IMR-90 (cell line): ENCODE measurements at places on chromosomes 16 and 17.

DNA sequence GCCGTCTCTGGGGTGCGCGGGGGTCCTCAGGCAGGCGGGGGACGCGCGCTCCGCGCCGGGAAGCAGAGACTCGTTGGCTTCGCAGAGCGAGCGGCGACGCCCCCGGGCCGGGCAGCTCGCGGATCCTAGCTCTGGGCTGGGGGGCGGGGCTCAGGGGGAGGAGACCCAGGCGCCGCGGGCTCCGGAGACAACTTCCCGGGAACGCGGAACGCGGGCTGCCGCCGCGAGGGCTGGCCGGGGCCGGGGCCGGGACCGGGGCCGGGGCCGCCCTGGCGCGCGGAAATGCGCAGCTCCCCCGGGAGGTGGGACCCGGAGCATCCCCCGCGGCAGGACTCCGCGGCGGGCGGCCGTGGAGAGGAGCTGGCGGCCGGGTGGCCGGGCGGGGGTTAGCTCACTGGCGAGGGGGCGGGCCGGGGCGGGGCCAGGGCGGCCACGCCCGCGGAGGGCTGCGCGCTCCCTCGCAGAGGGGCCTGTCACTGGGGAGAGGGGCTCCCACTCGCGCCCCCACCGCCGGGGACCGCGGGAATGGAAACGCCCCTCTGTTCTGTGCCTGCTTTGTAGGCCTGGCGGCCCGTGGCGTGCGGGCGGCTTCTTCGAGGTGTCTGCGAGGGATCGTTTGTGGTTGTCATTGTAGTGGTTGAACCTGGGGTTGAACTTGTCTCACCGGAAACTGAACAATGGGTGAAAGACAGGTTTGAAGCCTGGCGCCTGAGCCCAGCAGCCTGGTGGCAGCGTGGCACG lies at the start of gene GAS7:
TSS of gene GAS7 (minus strand) at position 98 of the 741 bp plus-strand sequence.
- peak; percentile 26 for DNase-seq

DNA sequence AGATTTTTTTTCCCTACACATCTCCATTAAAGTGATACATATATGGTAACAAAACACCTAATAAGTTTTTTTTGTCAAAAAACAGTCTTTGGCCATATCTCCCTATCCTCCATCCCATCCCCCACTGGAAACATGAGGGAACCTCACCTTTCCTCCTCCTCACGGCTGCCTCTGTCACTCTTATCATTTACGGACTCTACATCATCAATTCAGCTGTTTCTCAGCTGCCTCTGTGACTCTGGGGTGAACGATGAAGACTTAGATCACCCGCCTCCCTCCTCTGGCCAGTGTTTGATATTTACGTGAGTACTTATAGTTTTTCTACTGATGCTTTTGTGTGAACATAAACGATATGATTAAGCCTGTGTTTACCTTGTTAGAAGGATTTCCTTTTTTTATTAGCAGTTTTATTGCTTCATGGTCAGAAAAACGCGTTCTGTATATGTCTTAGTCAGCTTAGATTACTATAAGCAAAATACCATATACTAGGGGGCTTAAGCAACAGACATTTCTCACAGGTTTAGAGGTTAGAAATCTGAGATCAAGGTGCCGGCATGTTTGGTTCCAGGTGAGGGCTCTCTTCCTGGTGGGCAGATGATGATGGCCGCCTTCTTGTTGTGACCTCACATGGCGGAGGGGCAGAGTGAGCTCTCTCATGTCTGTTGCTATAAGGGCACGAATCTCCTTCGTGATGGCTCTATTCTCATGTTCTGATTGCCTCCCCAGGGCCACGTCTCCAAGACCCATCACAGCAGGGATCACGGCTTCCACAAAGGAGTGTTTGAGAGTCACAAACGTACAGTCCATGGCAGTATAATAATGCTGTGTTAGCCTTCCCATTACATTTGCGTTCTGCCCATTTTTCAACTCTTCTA lies 32.1 kb downstream of the DNAH17 start:
- no peak for DNase-seq

DNA sequence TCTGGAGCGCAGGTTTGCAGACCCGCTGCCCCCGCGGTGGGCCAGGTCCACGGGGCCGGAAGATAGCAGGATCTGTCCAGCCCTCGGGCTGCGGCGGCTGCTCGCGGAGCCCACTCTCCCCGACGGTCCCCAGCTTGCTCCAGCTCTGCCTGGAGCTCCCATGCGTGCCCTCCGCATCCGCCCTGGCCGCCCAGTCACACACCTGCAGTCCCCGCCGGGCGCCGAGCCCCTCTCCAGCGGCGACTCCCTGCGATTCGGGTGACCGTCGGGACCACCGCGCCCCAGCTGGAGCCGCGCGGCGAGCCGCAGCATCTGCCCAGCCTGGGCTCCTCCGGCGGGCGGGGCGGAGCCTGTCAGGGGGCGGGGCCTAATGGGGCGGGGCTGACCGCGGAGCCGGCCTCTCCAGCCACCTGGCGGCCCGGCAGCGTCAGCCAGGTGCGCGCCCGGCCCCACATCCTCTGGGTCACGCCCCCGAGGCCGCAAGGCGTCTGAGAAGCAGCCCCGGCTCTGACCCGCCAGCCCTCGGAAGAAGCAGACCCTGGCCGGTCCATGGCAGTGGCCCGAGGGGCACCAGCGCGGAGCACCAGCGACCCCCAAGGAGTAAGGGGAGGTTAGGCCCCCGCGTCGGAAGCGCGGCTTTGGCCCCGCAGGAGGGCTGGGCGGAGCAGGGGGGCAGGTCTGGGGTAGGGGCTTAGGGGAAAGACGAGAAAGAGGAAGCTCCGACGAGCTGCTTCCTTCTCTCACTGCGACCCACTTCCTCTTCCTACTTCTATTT lies at the start of gene PIK3R5:
TSS of gene PIK3R5 (minus strand) at position 314 of the 775 bp plus-strand sequence. CDS start 54,213 bp downstream, outside the sequence.
- no peak for DNase-seq

GRCh38 chr16:35364263-35364662 lies 1904.9 kb downstream of the TP53TG3F start:
- no peak for DNase-seq

DNA sequence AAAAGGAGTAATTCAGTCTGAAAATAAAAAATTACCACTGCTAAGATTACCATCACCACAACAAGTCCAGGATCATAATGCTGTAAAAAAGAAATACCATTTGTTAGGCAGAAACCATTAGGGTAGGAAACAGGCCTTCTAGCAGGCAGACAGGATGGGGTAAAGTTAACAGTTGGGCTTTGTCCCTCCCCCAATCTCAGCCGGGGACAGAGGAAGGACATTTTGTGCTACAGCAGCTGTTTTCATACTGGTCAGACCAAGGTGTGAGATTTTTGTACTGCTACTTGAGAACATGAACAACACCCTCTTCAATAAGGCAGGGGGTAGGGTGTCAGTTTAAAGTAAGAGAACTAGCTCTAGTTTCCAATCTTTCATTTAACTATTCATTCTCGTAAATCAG lies 49.2 kb upstream of the ITGA2B start:
- DNase-seq, result no peak

DNA sequence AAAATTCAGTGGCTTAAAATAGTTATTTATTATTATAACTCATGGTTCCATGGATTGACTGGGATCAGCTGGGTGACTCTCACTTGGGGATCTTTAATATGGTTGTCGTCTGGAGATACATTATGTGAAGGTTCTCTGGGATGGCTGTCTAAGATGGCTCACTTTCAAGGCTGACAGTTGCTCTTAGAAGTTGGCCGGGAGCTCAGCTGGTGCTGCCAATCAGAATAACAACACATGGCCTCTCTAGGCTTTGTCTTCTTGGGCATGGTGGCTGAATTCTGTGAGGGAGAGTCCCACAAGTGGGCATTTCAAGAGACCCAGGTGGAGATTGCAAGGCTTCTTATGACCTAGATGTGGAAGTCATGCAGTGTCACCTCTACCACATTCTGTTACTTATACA lies 269.7 kb downstream of the CA10 start:
- DNase-seq, result no peak

DNA sequence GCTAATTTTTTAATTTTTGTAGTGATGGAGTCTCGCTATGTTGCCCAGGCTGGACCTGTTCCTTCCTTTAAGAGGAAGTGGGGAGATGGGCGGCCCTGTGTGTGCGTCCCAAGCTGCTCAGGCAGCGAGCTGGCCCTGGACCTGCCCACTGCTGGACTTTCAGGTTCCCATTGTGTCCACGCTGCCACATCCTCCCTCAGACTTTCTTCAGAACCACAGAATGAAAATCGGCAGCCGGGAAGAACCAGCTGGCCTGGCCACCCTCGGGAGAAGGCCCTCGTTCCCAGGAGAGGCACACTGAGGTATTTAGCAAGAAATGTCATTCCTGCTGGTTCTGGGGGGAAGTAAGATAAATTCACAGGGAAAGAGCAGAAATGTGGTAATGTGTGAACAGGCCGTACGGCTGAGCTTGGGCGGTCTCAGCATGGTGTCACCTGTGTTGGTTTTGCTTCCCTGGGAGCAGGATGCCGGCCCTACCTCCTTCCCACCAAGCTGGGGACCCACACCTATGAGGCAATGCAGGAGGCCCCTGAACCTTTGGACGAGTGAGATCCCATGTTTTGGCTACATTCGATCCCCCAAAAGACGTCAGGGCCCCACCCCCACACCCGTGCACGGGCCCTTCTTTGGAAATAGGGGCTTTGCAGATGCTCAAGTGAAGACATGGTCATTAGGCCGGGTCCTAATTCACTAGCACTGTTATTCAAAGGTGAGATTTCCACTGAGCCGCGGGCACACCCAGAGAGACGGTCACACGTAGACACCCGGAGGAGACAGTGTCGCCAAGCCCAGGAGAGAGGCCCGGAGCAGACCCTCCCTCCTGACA lies 35.9 kb upstream of the ZNF469 start:
- no peak for DNase-seq

DNA sequence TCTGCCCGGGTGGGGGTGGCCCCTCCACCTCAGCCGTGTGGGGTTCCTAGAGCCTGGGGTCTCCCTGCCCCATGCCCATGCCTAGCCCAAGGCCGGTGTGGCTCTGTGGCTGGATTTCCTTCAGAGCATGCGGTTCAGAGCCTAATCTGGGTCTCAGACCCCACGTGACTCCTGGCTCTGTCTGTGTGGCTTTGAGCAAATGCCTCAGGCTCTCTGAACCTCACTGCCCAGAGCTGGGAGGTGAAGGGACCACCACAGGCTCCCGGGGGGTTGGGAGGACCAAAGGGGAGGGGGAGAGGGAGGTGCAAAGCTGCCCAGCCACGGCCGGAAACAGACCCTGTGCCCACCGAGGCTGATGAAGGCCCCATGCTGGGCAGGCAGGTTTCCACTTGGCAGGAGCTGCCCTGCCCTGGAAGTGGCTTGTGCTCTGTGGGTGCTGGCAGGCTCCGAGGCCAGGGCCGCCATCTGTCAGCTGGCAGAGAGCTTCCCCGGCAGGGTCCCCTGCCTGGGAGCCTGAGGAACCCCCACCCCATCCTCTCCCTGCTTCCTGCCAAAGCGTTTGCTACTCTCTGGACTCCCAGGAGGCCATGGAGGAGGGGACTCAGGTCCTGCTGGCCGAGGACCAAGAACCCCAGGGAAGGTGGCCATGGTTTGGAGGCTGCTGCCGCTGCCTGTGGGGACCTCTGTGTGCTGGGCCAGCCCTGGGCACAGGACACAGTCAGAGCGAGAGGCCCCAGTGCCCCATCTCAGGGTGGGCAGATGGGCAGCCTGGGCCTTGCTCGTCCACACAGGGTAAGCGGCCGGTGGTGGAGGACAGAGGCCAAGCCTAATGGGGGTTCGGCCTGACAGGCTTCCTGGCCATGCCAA lies 4.0 kb downstream of the CDH15 start:
- no peak for DNase-seq

DNA sequence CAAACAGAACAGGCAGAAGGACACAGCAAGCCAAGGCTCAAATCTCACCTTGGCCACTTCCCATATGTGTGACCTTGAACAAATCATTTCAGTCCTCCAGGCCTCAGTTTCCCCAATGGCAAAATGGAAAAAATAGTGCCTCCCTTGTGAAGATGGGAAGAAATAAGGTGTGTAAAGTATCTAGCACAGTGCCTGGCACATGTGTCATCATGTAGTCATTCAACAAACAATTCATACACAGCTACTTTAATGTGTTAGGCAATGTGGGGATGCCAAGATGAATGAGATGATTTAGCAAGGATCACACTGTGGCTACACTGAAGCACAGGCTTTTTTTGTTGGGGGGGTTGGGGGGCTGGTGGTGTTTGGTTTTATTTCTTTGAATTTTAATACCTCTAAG lies 13.3 kb downstream of the SRCIN1 start:
- no peak for DNase-seq

- no peak for DNase-seq
These were observed 10.1 kb upstream of the ARHGAP23 start for GRCh38 chr17:38418062-38418692.

DNA sequence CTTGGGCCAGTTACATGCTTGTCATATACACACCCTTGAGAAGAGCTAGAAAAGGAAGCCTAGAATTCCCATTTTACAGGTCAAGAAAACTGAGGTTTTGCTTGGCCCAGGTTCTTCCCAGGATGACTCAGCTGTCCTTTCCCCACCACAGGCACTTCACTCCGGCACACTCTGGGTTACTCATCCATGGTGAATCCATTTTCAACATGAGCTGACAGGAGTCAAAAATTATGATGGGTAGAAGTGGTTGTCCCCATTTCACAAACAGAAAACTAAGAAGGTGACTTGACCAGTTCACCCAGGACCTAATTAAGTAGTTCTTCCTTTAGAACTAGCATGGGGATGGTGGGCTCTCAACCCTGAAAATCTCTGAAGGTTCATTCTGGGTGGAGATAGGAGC lies 67.2 kb downstream of the USP22 start:
- peak; percentile 25 for DNase-seq

- DNase-seq, result no peak
These were observed 51.5 kb downstream of the NOL11 start for GRCh38 chr17:67769231-67769630.

- no peak for DNase-seq
These were observed 36.4 kb downstream of the SNX20 start for GRCh38 chr16:50644729-50645128.

DNA sequence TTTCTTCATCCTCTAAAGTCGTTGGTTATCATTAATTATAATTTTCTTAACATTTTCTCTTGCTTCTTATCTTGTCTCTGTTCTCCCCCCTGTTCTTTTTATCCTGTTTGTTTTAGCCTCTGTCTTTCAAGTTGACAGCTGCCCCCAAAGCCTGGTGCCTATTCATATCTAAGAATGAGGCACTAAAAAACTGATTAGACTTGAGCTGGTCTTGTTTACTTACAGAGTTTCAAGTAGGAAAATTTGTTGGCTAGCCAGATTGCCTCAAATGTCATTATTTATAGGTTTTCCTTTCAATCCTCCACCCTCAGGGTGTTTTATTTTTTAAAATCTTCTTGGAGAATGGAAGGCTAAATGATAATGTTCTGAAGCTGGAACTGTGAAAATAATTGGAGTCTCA lies 236.0 kb downstream of the UTP18 start:
- no peak for DNase-seq
